ENCODE measurements at places on chromosomes 4 and X.

GRCh38 chrX:28099166-28099565 is 117.9 kb upstream of the DCAF8L1 start:
- no peak for DNase-seq

DNA sequence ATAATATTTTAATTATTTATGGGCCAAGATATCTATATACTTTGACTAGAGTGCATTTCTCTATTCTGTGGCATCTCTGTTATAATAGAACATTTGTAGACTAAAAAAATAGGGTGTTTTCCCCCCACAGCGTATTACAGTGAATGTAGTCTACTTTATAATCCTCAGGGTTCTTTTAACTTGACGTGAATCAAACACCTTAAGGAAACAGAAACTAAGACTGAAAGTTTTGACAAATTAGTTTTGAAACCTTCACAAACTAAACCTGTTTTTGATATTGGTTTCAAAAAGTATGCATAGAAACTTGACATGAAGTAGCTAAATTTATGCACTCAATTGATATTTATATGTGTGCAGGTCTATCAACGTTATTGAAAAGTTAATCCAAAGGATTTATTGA is 1963.1 kb upstream of the TENM3 start:
- no peak for DNase-seq

GRCh38 chrX:47498411-47498810 is 15.4 kb upstream of the ZNF41 start:
- no peak for DNase-seq

- no peak for DNase-seq
Measured at GRCh38 chrX:75155447-75155826, 646 bp downstream of the ABCB7 start.

DNA sequence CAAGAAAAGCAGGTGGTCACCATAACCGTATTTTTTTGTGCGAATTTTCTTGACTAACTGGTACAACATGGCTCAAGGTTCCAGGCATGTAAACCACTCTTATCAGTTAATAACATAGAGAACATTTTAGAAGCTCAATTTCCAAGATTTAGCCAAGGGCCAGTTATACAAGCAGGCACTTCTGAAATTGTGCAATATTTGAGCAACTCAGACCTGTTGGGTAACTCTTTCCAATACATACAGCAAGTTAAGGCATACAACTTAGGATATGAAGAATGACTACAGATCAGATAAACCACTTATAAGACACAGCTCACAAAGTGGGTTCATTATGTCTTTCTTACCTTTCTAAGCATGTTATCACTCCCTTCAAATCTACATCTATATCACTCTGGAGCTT is 43.9 kb downstream of the ZNF280C start:
- DNase-seq: no peak

DNA sequence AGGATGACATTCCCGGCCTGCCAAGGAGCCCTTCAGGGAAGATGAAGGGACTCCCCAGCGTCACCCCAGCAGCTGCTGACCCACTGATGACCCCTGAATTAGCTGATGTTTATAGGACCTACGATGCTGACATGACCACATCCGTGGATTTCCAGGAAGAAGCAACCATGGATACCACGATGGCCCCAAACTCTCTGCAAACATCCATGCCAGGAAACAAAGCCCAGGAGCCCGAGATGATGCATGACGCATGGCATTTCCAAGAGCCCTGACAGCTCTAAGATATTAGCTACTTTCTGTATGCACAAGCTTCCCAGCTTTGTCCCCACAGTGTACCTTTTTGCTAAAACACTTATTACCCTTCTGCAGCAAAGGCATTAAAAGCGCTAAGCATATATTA is 14.4 kb downstream of the AMBN start:
- no peak for DNase-seq

GRCh38 chrX:39755143-39756032 is 342.4 kb downstream of the BCOR start:
- DNase-seq: peak; percentile 81

GRCh38 chr4:102493794-102494193 is 7.4 kb upstream of the NFKB1 start:
- no peak for DNase-seq

DNA sequence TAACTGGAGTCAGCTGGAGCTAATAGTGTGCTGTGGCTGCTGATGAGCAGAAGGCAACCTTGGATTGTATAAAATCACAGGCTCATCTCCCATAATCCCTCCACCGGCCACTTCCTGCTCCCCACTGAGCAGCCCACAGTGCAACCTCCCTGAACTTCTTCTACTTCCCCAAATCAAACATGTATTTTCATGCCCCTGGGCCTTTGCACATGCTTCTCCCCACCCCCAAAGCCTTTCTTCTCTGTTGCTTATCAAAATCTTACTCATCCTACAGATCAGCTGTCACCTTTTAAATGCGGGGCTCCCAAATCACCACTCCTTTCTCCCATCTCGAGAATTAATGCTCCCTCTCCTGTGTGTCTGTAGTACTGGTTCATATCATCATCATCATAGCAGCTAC is 35.8 kb downstream of the RHOH start:
- no peak for DNase-seq

DNA sequence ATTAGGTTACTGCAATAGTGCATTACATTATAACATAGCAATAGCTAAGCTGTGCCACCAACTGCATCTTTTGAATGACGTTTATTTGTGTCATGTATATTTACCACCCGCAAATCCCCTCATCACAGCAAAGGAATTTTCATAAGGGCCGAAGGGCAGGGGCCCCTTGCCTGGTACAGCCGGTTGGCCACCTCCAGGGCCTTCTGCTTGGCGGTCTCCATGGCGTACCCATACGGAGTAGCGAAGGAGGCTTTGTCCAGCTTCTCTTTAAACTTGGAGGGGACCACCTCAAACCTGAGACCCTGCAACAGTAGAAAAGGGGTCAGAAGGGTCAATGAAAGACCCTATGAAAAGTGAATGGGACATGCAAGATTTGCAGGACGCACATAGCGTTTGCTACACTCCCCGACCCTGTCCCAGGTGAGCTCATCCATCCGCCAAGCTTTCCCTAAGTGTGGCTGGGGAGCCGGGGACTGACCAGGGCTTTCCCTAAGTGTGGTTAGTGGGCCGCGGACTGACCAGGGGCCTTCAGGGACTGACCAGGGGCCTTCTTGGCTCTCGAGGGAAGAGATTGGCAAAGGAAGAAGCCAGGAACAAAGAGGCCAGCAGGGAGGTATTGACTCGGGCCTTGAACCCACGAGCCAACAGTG is 10.6 kb downstream of the ASMTL start:
- no peak for DNase-seq

DNA sequence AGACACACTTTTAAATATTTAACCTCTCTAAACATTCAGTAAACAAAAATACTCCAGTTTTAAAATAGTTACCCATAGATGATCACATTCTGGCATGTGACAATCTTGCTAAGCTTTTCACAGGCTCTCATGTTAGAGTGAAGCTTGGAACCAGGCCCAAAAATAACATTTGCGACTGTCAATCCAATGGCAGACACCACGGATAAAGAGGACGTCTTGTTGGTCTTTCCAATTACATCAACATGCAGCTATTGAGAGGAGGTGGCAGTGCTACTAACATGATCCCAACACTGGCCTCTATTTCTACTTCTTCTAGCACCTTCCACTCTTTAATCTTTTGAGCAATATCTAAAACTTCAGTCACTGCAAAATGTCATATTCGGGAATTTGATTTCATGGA is 970.8 kb upstream of the TENM3 start:
- no peak for DNase-seq

- DNase-seq: no peak
Measured at GRCh38 chrX:148422526-148422925, 77.9 kb upstream of the AFF2 start.

- DNase-seq: no peak
Measured at GRCh38 chr4:10403633-10404445, 53.4 kb downstream of the ZNF518B start.

- no peak for DNase-seq
Measured at GRCh38 chr4:183249854-183250253, 70.2 kb downstream of the CLDN22 start.

GRCh38 chrX:153935326-153935851 is 552 bp upstream of the NAA10 start:
- no peak for DNase-seq

GRCh38 chr4:104447294-104447693 is 47.4 kb downstream of the CXXC4 start:
- no peak for DNase-seq

- DNase-seq: no peak
Measured at GRCh38 chr4:181613200-181613599, 630.0 kb upstream of the TENM3 start.

DNA sequence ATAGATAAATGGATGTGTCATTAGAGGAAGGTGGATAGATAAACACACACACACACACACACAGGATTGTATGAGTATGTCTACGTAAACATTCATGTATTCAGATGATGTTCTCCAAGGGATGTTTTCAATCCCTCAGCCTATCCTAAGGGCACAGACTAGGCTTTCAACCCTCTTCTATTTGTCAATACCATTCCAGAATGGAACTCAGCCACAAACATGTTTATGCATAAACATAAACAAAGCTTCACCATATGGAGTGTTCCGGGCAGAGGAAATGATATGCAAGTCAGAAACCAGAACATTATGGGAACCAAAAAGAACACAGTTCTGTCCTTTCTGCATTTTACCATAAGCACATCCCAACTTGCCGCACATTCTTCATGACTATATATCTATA is 25.0 kb downstream of the CRMP1 start:
- no peak for DNase-seq

GRCh38 chr4:94766856-94767255 is 9.1 kb downstream of the BMPR1B start:
- DNase-seq: peak; percentile 48

- no peak for DNase-seq
Measured at GRCh38 chrX:39899856-39900776, 197.6 kb downstream of the BCOR start.

- DNase-seq: no peak
Measured at GRCh38 chr4:39759569-39759968, 61.6 kb downstream of the UBE2K start.

- DNase-seq: no peak
Measured at GRCh38 chr4:184447664-184448063, 26.7 kb downstream of the IRF2 start.

DNA sequence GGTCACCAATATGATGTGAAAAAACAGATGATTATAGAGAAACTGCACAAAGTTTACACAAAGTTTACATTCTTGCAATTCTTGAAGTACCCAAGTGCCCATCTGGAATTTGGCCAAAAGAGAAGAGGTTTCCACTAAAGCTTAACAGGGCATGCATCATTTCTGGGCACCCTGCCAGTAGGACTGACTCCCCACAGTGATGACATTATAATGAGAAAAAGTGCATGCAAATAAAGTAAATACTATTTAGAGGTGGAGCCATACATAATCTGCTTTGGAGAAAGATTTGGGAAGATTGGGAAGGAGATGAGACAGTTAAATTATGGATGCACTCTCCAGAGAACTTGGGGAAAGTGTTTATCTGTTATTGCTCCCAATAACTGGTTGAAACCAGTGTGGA is 93.7 kb upstream of the TRPC3 start:
- peak; percentile 90 for DNase-seq

DNA sequence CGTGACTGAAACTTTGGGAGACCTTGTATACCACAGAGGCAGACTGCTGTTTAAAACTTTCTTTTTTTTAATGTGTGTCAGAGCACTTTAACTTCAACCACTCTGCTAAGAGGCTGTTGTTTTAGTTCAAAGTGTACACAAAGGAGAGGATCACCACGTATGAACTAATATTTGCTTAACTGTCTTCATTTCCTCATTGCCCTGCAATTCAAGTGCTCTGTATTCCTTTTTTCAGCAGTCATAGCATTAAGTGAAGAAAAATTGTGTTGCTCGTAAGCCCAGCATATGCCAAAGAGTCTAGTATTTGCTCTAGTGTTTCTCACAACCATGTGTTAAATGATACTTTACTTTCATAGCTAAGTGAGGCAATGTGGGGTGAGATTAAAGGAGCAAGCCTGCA is 63.0 kb upstream of the HHIP start:
- DNase-seq: no peak

GRCh38 chr4:141246683-141247429 is 26.2 kb downstream of the ZNF330 start:
- no peak for DNase-seq

- DNase-seq: no peak
Measured at GRCh38 chr4:40417941-40418340, 82.8 kb downstream of the CHRNA9 start.

DNA sequence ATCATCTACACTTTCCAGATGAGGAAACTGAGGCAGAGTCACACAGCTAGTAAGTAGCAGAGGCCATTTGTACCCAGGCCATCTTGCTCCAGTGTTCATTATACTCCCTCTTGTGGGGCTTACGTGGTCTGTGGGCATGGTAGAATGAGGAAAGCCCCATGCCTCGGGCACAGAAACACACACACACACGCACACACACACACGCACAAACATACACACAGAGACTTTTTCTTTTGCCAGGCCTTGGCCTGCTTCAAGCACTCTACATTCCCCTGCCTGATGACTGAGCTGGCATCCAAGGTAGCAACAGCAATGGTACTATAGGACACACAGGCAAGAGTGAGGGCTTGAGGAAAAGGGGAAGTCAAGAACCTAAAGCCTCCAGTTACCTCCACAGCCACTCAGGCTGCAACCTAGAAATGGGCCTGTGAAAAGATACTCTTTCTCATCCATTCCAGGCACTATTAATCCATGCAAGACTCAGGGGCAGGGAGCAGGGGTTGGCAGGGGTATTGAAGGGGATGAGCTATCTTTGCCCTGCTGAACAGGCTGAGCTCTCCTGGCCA is 43.6 kb downstream of the STARD8 start:
- no peak for DNase-seq

DNA sequence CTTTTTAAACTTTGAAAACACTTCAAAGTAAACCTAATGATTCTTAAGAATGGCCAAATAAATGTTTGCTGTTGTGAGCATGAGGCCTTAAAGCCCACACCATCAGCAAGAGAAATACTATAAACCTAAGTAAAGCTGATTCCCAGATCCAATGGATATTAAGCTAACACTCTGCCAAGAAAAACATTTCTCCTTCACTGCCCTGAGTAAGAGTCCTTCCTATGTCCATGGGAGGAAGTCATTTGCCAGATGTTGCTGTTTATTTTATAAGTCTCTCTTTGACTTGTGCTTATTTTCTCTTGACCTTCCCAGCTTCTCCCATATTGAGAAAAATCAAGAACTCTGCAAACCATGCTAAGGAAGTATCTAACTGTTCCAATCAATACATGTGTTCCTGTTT is 154.3 kb upstream of the EDNRA start:
- DNase-seq: no peak

DNA sequence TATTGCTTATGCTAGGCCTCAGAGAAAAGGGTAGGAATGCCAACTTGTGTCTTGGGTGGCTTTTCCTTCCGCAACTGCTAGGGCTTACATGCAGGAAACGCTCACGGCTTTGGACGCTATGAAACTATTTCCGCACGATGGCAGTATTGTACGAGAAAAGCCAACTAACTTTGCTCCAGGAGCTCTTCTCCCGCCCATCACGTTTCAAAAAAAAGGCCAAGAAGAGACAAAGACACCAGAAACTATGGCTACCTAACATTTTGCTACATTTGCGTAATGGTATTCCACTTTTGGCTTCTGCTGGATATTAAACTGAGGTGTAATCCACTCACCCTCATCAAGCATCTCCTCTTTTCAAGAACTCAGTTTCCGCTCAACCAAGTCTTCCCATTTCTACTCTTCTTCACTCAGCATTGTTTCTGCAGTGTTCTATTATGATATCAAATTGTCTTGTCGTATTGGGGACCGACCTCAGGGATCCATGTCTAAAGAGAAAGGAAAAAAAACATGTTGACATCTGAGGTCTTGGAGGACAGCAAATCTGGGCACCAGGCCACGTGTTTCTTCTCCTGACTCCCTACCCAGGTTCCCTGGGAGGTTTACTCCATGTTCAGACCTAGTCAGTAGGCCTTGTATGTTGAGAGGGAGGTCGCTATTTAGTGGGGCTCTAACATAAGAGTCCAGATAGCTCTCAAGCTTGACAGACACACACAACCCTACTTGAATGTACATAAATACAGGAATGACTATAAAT is 239.4 kb upstream of the STK26 start:
- peak; percentile 60 for DNase-seq

Measured in kidney epithelial cell (primary cell).